Activated CD4-positive, alpha-beta T cell treated with anti-CD3 and anti-CD28 coated beads, Interleukin-2, amount 50 U/mL, for 4 hours (primary cell): ENCODE measurements at places on chromosomes 5 and 9.

DNA sequence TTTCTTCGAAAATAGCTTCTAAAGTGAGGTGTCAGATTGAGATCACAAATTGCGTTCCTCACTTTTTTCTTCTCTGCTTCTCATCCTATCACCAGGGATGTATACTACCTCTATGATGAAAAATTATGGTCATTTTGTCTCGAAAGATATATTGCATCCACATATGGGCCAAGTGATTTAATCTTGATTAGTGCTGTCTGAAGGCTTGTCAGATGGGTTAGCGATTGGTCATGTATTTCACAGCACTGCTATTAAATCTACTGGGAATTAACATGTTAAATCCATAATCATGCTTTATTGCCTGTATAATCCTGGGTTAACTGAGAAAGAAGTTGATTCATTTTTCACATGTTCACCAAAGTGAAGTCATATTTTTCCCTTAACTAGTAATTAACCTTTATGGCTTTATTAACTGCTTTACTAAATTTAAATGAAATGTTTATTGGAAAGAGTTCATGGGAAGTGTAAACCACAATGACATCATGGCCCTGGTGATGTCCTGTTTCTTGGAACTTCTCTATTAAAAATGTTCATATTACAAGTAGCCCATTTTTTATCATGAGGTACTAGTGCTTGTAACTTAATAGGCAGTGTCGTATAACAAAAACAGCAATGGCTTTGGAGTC, 193.3 kb downstream of the SMC2 start:
- no peak for DNase-seq

- no peak for DNase-seq
Observed at GRCh38 chr9:137786511-137786920, 91.1 kb upstream of the CACNA1B start.

GRCh38 chr5:50856401-50857119, 190.1 kb downstream of the PARP8 start:
- no peak for DNase-seq

- DNase-seq = no peak
Observed at GRCh38 chr9:137502008-137502911, 43.1 kb upstream of the NSMF start.

GRCh38 chr5:68129364-68129763, 86.2 kb upstream of the PIK3R1 start:
- DNase-seq = no peak

GRCh38 chr5:176133877-176134276, 104.3 kb upstream of the SIMC1 start:
- DNase-seq = no peak

GRCh38 chr5:176368726-176369125, 3.4 kb downstream of the ARL10 start:
- no peak for DNase-seq

DNA sequence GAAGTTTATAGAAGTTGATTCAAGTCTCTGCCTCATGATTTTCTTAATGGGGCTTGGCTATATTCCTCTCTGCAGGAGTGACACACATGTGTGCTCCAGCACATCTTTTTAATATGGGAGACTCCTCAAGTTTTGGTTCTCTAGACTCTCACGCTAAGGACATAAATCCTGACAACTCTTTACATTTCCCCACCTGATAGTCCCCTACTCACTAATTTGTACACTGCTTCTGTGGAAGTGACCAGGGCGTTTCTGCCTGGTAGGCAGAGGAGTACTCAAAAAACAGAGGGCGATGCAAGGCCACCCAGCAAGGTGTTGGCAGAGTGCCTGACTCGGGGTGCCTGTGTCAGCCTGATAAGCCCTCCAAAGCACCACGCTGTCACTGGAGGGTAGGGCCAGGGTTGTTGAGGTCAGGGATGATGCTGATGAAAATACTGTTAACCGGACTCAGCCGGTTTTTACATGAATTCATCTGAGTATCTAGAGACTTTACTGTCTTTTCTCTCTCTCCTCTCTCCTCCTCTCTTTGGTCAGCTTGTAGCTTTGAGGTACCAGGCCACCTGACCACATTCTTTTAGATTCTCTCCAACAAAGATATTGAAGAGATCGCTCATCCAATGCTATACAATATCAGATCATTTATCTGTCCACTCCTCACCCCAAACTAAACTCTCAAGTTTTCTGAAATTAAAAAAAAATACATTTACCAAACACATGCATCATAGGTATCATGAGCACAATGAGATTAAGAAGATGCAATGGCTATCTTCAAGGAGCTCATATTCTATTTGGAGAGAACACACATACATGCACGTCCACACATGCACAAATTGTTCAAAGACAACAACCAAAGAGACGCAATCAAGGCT, 205.2 kb downstream of the PIK3R1 start:
- no peak for DNase-seq

DNA sequence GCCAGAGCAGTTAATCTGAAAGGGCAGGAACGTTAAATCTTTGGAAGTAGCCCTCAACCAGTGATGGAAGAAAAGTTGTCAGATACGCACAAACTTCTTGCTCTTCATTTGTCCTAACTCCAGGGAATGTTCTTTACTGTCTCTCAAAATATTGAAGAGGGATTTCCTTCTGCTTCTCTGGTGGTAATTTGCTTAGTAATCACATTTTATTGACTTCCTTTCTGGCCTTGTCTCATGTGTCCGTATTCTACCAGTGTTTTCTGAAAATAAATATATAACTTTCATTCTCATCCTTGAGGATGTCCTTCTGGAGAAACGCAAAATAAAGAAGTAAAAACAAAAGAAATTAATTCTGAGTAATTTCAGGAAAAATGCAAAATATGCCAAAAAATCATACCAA, 282.1 kb downstream of the CYLC2 start:
- no peak for DNase-seq

- DNase-seq = no peak
Observed at GRCh38 chr5:12323637-12324229, 419.5 kb upstream of the CTNND2 start.

- DNase-seq = no peak
Observed at GRCh38 chr5:154370813-154371212, 75.0 kb upstream of the SAP30L start.

DNA sequence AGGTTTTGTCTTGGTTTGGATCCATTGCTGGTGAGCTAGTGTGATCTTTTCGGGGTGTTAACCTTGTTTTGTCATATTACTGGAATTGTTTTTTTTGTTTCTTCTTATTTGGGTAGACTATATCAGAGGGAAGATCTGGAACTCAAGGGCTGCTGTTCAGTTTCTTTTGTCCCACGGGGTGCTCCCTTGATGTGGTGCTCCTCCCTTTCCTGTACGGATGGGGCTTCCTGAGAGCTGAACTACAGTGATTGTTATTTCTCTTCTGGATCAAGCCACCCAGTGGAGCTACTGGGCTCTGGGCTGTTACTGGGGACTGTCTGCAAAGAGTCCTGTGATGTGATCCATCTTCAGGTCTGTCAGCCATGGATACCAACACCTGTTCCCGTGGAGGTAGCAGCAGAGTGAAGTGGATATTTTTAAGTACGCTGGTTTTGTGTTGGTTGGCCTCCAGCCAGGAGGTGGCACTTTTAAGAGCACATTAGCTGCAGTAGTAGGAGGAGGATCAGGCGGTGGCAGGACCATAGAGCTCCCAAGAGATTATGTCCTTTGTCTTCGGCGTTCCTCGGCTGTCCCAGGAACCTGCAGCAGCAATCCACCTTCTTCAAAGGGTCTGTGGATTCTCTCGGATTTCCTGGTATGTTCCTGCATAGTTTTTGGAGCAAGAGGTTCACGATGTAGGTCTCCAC, 27.2 kb downstream of the SCAMP1 start:
- DNase-seq = no peak

- no peak for DNase-seq
Observed at GRCh38 chr9:83649515-83649914, 26.6 kb downstream of the IDNK start.

DNA sequence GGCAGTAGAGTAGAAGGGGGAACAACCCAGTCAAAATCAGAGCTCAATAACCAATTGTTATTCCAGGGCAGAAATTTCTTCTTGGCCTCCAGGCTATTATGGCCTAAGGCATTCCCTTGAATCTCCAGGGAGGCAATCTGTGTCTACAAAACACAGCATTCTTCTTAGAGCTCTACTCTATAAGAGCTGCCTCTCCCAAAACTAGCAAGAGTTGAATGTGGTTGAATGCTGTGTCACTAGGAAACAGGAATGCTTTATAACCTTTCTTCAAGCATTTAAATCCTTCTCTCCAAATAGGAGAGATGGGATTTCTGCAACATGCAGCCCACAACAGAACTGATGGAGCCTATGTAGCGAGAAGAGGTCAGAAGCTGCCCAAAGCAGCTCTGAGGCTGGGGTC, 97.1 kb upstream of the APC start:
- no peak for DNase-seq

DNA sequence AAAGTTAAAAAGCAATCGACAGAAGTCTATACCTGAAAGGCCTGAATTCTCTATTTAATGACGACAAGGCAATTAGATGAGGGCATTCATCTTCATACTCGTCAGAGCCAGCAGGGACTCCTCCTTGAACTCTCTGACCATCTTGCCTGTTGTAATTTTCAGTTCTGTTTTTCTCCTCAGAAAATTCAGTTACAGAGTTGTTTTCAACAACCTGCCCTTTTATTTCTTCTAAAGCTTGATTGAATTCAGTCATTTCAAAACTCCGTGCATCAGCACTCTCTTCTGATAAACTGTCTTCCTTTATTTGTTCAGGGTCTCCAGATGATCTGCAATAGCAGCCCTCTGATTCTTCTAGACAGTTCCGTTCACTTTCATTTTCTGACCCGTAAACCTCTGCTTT, 15.6 kb downstream of the RIOK2 start:
- no peak for DNase-seq

- no peak for DNase-seq
Observed at GRCh38 chr9:78940121-78940855, 631.5 kb upstream of the TLE4 start.

DNA sequence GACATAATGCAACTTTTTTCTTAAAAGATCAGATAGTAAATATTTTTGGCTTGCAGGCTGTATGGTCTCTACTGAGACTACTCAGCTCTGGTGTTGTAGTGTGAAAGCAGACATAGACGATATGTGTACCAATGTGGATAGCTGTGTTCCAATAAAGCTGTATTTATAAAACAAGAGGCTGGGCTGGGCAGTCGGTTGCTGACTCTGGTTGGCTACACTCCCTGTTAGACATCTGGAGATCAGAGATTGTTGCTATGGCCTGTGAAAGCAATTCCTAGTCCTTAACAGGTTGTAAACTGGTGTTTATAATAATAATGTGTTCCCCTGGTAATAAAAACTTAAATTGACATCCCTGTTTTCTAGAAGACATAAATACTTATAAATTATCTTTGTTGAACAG, 24.4 kb upstream of the SCAMP1 start:
- no peak for DNase-seq

DNA sequence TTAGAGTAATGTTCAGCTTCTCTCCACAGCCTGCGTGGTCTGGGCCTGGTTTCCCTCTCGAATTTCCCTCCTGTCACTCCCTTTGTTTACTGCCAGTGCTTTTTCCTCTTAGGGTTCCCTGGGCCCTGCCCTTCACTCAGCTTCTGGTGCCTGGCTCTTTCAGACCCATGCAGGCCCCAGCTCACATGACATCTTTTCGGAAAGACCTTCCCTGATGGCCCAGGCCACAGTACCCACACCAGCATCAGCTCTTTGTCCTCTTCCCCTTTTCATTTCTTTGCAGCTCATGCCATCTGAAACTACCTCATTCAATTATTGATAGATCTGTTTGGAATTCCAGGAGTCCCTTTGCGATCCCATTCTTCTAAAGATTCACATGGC, 68.1 kb upstream of the ABL1 start:
- no peak for DNase-seq

DNA sequence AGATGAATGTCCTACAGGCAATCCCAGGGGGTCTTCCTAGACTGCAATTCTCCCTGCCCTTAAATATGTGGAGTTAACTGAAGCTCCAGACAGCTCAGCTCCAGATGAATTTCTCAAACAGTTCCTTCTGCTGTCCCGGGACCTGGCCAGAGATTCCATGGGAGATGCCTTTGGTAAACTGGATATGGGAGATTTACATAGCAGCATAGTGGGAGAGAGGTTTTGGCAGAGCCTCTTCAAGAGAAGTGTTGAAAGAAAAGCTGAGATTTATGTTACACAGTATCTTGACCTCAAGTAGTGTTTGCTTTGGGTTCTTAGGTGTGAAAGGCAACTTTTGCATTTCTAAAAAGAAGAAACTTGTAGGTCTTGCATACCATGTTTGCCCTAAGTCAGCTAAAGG, 364.9 kb downstream of the ARRDC3 start:
- no peak for DNase-seq

DNA sequence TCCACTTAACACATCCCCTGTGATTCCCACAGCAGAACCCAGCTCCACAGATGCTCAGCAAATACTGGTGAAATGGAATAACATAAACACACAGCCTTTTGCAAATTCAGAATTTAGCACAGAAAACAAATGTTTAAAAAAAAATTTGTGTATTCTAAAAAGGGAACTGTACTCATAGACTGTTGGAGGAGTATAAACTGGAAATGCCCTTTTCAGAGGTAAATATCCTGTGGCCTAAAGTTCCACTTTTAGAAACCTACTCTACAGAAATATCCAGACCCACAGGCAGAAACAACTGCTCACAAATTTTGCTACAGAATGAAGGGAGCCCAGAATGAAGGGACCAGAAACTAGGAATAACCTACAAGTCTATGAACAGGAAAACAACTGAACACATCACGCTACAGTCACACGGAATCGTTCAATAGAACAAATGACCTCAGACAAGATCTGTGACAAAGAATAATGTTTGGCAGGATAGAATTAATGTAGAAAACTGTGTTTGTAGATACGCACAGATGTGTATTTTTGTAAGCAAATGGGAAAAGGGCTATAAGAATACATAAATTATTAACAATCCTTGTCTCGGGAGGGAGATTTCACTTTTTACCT, 78.5 kb downstream of the SHB start:
- DNase-seq = no peak

- DNase-seq = no peak
Observed at GRCh38 chr5:32803656-32804055, 92.5 kb downstream of the NPR3 start.

- DNase-seq = no peak
Observed at GRCh38 chr9:114083666-114084065, 5.6 kb upstream of the AMBP start.

- DNase-seq = no peak
Observed at GRCh38 chr5:174559141-174559540, 165.2 kb upstream of the MSX2 start.

DNA sequence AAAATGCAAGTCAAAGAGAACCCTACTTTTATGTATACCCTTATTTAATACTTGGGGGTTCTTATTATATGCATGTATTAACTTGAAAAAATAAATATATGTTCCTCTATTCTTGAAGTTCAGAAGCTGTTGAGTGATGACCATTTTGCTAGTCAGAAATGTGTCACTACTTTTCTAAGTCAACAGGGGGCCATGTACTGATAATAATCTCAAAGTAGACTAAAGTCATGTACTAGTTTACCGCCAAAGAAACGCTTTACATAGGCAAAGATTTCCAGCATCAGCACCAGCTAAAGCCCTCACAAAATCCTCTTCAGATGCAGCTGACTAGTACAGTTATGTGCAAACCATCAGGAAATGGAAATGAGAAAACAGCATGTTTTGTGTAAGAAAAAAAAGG, 5.7 kb upstream of the BHMT start:
- no peak for DNase-seq

- DNase-seq = no peak
Observed at GRCh38 chr5:146395193-146395592, 51.9 kb upstream of the TCERG1 start.
